ENCODE measurements at places on chromosomes 11 and 22.

- no peak for DNase-seq
Observed at GRCh38 chr11:83523676-83524075, 237.5 kb upstream of the CCDC90B start.

DNA sequence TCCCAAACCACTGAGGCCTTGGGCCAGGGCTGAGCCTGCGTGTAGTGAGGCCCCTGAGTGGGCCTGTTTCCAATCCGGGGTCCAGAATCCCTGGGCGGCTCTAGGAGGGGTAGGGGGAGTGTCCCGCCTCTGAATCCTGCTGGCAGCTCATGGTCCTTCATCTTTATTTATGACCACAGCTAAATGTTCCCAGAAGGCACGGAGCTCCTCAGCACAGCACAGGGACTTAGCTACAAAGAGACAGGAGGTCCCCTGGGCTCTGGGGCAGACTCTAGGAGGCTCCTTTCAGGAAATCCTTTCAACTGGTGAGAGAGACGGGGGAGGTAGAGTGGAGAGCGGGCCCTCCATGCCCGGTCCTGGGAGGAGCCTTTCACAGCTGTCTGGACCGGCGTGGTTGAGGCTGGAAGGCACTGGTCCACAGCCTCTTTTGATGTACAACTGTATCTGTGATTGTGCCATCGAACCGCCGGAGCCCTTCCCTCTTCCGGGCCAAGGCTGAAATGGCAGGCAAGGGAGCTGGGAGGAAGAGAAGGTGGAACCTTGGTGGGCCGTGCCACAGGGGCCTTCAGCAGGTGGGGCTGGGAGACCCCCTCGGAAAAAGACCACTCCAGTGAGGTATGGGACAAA is 46.8 kb downstream of the SCUBE1 start:
- no peak for DNase-seq

- DNase-seq = no peak
Observed at GRCh38 chr11:117382746-117383145, 55.1 kb downstream of the CEP164 start.

- no peak for DNase-seq
Observed at GRCh38 chr11:45180179-45180847, 33.9 kb downstream of the PRDM11 start.

GRCh38 chr11:68773521-68774193 is 22.3 kb upstream of the TESMIN start:
- no peak for DNase-seq

DNA sequence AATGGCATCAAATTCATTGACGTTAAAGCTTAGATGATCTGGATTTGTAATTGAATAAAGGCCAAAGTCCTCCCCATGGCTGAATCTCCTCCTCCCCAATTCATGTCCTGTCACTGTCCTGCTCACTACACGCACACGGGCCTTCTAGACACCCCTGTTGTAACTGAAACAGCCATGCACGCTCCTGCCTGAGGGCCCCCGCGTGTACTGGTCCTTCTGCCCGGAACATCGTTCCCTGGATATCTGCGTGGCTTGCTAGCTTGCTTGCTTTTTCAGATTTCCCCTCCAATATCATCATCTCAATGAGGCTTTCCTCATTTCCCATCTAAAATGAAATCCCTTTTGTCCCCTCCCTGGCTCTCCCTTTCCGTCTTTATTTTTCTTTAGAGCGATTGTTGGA is 15.3 kb downstream of the PKNOX2 start:
- DNase-seq = no peak

GRCh38 chr22:48491451-48491941 is 1336.2 kb downstream of the BRD1 start:
- DNase-seq = no peak

GRCh38 chr11:86415026-86415425 is 40.3 kb downstream of the CCDC81 start:
- no peak for DNase-seq

DNA sequence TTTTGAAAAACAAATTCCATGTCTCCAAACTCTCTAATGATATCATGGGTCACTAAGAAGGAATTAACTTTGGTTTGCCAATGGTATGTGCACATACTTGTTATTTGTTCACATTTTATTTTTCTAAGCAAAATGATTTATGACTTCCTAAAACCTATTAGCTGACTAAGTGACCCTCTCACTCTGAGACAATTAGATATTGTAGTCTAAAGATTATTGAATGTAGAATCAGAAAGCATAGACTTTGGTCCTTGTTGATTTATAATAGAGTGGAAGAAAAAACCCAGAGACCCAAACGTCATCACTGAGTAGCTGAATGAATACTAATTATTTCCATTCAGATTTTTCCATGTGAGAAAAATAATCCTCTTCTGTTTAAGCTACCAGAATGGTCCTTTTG is 243.5 kb upstream of the ANO3 start:
- no peak for DNase-seq

GRCh38 chr11:24837112-24837511 is 340.3 kb downstream of the LUZP2 start:
- no peak for DNase-seq

DNA sequence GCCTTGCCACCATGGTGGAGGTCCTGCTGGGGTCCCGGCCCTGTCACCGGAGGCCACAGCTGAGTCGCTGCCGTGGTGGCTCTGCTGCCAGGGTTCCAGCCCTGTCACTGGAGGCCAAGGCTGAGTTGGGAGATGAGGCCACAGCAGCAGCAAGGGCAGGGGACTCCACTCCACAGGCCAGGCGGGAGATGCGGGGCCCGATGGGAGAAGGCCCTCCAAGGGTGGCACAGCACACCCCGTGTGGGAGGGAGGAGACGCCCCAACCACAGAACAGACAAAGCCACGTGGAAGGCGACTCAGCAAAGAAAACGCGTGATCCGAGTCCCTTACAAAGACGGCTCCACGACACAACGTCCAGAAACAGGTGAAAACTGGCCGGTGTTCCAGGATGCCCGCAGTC is 159.3 kb downstream of the BRD1 start:
- no peak for DNase-seq

DNA sequence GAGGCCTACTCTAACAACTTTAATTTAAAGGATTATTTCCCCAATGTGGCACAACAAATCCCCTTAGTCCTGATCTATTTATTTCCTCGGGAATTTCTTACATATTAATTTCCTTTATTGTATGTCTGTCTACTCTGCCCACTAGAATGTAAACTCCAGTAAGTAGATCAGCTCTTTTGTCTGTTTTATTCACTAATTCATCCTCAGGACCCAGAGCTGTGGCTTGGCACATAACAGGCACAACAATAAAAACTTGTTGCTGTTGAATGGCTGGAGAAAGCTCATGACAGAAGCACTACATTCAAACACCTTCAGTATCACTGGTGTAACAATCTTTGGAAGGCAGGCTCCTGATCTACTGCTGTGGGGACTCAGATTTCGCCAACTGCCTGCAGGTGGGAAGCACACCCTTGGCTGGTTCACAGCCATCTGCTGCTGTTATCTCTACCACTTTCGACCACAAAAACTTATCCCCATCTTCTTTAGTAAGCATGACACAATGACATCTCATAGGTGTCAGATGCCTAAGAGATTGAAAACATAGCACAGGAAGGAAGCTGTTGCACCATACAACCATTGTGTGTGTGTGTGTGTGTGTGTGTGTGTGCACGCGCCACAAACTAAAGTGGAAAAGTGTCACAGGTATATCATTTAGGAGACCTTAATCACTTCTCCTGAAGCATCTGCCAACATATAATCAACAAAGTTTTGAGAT is 11.9 kb downstream of the HIRA start:
- no peak for DNase-seq

DNA sequence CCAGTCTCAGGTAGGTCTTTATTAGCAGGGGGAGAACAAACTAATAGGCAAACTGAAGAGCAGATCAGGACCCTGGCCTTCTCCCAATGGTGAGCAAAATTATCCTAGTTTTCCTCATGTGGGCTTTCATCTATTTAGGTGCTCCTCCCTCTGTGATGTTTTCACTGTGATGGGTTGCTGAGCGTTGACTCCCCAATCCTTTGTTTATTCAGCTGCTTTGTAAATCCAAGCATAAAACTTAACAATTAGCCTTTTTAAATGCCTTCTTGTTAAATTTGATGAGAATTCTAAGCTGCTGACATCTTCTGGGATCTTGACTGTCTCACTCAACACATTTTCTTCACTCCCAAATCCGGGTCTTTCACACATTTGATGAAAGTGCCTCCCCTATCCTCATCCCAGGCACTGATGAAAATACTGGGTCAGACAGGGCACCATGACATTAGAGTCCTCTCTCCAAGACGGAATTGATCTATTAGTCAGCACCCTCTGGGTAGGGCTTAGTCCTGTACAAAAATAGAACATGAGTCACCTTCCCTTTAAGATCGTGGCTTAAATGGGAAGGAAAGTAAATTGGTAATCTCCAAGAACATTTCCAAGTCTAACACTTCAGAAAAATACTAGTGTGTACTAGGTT is 199.3 kb upstream of the ISX start:
- no peak for DNase-seq

DNA sequence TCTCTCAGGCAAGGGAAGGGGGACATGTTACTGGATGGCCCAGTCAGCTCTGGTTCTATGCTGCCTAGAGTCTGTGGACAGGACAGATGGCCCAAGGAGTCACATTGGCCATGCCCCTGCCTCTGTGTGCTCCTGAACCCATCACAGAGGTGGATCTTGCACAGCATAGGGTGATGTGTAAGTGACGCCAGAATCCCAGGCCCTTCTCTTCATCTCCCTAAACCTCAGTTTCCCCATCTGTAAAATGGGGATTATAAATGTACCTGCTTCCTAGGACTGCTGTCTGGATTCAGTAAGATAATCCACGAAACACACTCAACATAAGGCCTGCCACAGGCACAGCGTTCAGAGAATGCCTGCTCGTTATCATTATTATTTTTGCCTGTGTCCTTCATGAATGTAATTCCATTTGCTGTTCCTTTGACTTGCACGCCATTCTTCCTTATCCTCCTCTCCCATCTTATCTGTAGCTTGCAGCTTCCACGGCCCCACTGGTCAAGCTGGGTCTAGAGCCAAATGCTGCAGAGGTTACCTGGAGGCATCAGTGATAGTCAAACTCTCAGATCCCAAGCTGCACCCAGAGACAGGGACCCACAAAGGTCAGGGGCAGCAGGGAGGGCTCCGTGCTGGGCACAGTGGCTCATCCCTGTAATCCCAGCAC is 207.0 kb downstream of the MN1 start:
- DNase-seq = no peak

GRCh38 chr11:10032935-10033334 is 261.1 kb downstream of the SBF2 start:
- DNase-seq = no peak

- no peak for DNase-seq
Observed at GRCh38 chr22:39332441-39333064, 13.1 kb upstream of the RPL3 start.

- DNase-seq = no peak
Observed at GRCh38 chr11:64100360-64100759, 64.6 kb downstream of the FLRT1 start.

- DNase-seq = no peak
Observed at GRCh38 chr22:37970864-37971263, 13.5 kb downstream of the SOX10 start.

DNA sequence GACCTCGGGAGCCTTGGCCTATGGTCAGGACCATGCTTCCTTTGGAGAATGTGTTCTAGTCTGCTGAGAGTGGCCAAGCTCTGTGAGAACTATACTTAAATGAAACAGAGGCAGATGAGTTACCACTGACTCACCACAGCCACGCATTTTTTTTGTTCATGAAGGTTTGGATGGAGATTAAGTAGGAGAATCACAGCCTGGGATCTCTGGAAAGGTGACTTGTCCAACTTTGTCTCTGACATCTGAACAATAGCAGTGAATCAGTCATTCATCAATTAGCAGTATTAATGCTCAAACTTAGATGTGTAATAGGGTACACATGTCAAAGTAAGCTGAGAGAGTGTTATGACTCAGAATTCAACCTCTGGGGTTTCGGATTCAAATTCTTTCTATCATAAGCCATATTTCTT is 100.7 kb upstream of the ANO3 start:
- no peak for DNase-seq

GRCh38 chr11:7143908-7144307 is 55.1 kb downstream of the RBMXL2 start:
- no peak for DNase-seq

DNA sequence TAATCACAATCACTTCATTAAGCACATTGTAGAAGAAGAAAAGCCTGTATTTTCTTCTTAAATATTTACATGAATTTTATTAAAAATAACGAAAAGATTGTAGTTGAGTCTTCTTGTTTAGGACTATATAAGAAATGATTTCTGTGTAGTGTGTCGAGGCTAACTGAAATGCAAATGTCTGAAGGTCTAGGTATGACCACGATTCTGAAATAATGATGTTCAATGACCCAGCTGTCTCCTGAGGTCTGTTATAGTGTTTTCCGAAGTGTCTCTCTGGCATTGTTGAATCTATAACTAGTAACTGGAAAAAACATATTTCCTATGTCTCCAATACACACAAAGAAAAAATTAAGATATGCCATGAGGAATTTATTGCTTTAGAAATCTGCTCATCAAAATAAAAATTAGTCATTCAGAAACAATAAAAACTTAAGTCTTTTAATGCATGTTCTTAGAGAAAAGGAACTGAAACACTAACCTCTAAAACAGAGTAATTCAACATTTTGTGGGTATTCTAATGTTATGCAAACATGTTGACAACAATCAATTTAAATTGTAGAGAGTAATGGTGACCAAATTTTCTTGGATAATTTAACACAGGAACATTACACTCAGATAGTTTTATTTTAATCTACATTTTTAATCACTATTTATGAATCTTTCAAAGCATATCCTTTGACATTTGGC is 55.0 kb downstream of the CASP12 start:
- no peak for DNase-seq

GRCh38 chr11:9493492-9493891 is 32.7 kb downstream of the ZNF143 start:
- no peak for DNase-seq

DNA sequence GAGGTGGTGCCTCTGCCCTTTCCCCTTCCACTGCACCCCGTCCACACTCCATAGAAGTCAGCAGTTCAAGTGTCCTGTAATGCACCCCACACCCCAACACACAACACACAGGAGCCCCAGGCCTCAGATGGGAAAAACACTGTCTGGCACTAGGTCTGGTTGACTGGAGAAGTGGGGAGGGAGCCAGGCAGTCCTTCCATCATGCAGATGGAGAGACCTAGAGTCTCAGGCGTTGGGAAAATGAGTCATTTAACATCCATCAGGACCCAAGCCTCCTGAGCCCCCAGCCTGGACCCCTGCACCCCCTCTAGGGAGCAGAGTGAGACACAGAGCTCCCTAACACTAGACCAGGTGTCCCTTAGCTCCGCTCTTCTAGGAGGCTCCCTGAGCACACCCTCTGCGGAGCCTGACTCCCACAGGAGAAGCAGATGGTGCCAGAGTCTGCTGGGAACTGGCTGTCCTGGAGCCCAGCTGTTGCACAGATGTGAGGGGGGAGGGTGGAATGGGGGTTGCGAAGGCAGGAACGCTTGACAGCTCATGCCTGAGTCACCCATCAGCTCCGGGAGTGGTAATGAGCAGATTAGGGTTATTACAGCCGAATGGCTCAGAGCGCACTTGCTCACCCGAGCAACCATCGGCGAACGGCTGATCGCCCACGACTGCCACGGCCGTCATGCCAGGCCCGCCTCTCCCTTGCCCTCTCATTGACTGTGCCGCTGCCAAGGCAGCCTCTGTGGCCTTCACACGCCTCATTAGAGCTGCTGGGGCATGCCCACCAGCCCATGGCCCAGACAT is 22.1 kb upstream of the SYT7 start:
- DNase-seq = no peak

Data from activated CD8-positive, alpha-beta memory T cell treated with anti-CD3 and anti-CD28 coated beads for 4 hours (primary cell).